Activated T-cell treated with anti-CD3 and anti-CD28 coated beads, Interleukin-2, amount 50 U/mL, for 48 hours (primary cell): ENCODE measurements at places on chromosomes 3 and 15.

GRCh38 chr15:69576035-69576526, 123.5 kb downstream of the RPLP1 start:
- peak; percentile 82 for DNase-seq

GRCh38 chr15:33149919-33150318, 44.6 kb downstream of the FMN1 start:
- no peak for DNase-seq

GRCh38 chr3:122265957-122266356, 59.1 kb upstream of the CSTA start:
- no peak for DNase-seq

DNA sequence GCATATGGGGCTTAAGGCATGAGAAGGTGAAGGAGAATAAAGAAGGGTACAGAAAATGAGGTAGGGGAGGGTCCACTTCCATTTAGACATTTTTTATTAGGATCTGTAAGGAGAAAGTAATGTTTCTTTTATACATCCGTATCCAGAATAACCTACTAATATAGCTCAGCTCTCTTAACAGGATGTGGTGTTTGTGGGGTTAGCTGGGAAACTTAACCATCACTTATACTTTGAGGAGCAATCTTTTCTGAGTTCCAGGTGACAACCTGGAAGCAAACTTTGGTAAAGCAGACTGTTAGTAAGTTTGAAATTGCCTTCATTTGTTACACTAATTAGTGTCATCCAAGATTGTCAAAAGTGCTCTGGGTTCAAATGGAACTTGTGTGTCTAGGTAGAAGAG, 36.6 kb downstream of the BUB1B start:
- DNase-seq, result no peak

DNA sequence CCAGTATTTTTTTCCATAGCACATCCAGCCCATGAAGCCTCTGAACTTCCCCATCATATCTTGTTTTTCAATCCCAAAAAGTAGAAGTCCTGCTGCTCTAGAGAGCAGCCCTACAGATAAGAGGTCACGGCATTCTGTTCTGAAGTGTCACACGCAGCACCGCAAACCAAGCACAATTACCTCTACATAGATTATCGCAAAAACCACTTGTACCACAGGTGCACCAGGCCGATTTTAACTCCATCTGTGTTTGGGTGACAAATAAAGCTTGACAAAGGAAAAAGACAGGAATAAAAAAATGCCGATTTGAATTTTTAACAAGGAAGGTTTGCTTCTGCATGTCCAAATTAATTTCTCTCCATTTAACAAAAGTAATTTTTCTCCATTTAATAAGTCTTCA, 113.7 kb downstream of the MYO5A start:
- DNase-seq, result no peak

- no peak for DNase-seq
Observed at GRCh38 chr15:63035253-63035652, 7.3 kb upstream of the TPM1 start.

- no peak for DNase-seq
Observed at GRCh38 chr3:44048949-44049348, 192.7 kb upstream of the TOPAZ1 start.

DNA sequence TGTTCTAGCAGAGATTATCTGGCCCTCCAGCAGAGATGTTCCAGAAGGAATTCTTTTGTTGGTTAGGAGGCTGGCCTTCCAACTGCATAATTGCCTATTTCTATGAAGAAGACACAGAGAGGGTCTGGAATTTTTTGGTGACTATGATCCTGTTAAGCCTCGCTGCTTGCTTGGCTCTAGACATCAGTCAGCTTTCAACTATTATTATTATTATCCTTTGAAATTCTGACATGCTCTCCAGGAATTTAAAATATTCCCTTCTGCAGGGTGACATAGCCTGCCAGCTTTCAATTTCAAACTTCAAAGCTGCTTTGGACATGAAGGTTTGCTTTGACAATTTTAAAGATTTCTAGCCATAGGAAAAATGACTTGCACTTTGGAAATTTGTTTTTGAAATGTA, 26.3 kb upstream of the ZNF148 start:
- DNase-seq, result no peak

- DNase-seq, result no peak
Observed at GRCh38 chr3:32989171-32989570, 37.7 kb downstream of the CCR4 start.

DNA sequence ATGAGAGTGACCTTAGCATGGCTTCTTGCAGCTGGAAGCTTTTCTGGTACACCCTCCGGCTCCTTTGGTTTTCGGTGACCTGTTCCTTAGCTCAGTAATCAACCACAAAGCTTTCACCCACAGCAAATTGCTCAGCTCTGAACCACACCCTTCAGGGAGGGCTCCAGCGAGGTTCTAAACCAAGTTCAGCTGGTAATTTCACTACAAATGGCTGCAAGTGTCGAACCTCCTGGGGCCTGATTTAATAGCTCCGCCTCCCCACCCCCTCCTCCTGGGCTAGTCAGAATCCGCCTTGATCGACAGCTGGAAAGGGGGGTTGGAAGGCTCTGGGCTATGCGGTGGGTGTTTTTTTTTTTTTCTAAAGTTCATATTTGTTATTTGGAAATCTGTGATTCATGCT, 150.9 kb upstream of the MCTP2 start:
- no peak for DNase-seq

DNA sequence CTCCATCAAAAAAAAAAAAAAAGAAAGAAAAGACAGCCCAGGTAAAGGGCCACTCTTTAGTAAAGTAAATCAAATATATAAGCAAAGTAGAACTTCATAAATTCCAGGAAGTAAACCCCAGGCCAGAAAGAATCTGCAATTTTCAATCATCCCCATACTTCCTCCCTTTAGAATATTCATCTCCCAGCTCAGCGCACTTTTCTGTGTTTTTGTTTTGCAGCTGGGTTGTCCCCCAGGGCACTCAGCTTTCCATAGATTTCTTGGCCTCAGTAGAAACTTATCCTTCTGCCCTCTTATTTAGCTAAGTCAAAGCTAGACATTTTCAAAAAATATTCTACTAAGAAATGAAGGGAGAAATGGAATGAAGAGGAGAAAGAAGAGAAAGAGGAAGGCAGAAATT, 24.0 kb upstream of the SPRED1 start:
- no peak for DNase-seq

DNA sequence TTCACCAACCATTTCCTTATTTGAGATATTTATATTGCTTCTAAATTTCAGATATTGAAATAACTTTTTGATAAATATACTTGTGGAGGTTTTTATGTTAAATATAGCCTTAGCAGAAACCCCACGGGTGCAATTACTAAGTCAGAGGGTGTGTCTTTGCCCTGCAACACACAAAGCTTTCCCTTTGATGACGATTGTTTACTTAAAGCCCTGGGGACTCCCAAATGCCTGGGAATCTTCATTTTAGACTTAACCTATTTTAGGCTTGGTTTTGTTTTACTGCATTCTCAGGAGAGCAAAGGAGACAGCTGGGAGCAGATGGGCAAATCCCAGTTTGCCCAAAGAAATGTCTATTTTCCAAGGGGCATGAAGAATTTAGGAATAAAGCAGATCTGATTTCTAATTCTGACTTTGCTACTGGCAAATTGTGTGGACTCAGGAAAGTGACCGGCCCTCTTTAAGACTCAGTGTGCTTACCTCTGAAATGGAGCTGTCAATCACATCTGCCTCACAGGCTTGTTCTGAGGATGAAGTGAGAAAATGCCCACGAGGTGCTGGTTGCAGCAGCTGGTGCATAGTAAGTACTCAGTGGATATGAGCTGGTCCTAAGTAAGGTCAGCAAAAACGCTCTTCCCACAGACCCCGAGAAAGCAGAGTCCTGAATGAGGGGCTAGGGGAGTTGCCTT, 49.3 kb upstream of the CA12 start:
- DNase-seq, result no peak

GRCh38 chr15:66050264-66050663, 181.0 kb downstream of the RAB11A start:
- DNase-seq, result no peak
